ENCODE measurements at places on chromosomes 4 and X.
A peak's percentile ranks its signal among the peaks of the same experiment; 100 is the strongest.

DNA sequence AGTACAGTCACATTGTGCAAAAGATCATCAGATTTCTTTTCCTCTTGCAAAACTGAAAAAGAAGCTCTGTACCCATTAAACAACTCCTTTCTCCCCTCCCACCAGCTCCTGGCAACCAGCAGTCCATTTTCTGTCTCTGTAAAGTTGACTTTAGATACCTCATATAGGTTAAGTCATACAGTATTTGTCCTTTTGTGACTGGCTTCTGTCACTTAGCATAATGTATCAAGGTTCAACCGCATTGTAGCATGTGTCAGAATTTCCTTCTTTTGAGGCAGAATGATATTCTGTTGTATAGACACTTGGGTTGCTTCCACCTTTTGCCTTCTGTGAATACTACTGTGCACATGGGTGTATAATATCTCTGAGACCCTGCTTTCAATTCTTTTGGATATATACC lies 121.8 kb downstream of the SH3KBP1 start:
- DNase-seq, result no peak

- no peak for DNase-seq
Observed at GRCh38 chr4:13178621-13179020, 305.5 kb downstream of the RAB28 start.

- no peak for DNase-seq
Observed at GRCh38 chr4:57083090-57083489, 27.1 kb downstream of the IGFBP7 start.

DNA sequence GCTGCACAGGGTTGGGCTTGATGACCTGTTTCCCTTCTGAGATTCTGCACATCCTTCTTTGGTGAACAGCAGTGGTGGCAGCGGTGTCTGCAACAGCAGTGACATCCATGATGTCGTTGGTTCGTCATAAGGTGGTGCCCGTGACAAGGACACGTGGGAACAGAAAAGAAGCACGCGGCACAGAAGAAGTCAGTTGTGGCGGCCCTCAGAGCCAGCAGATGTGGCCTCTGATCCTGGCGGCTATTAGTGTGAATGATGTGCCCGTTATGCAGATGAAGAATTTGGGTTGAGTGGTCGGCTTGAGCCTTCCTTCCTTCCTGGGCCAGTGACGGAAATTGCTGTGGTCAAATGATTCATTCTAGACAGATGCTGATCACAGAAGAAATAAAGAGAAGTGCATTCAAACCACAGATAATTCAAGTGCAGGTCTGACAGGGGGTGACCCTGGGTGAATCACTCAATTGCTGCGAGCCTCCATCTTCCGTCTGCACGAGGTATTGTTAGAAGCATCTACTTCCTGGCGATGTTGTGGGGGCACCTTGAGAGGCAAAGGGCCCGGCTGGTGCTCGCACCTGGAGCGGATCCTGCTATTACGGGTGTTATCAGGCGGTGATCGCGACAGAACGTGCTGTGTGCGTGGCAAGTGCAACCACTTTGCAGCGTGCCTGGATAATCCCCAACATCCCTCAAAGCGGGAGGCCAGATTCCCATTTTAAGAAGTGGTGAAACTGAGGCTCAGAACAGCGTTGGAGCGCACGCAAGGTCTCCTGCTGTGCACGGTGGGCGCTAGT lies 215.2 kb upstream of the PSAPL1 start:
- peak; percentile 87 for DNase-seq

DNA sequence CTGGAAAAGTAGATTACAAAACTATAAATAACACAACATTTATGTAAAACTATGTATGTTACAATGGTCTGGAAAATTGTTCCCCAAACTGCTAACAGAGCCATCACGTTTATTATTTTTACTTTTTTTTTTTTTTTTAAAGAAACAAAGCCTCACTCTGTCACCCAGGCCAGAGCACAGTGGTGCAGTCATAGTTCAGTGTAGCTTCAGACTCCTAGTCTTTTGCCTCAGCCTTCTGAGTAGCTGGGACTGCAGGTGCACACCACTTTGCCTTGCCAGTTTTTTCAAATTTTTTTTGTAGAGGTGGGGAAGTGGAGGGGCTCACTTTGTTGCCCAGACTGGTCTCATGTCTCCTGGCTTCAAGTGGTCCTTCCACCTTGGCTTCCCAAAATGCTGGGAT lies 180.1 kb upstream of the SPRY1 start:
- no peak for DNase-seq
